ENCODE measurements at places on chromosomes 16 and 17.

- no peak for DNase-seq
These were observed 95.4 kb downstream of the CYLD start for GRCh38 chr16:50837324-50837723.

GRCh38 chr16:55146966-55147365 is 177.0 kb upstream of the IRX6 start:
- no peak for DNase-seq

DNA sequence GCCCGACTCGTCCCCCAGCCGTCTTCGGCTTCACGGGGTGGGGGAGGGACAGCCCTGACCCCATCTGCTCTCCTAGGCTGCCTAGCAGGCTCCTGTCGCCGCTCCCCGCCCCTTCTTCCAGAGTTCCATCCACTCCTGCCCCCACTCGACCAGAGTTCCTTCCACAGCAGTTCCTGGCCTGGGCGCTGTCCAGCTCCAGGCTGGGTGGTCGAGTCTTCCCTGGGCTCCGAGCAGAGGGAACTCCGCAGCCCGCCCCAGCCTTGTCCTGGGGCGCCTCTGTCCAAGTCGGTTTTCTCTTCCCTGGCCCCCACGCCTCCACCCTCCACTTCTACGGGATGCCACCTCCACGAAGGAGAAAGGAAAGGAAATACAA is 1.4 kb downstream of the PYY start:
- no peak for DNase-seq

GRCh38 chr16:71629278-71630016 is 3.5 kb downstream of the MARVELD3 start:
- DNase-seq: no peak

- no peak for DNase-seq
These were observed 189.7 kb downstream of the AXIN2 start for GRCh38 chr17:65371702-65372101.

DNA sequence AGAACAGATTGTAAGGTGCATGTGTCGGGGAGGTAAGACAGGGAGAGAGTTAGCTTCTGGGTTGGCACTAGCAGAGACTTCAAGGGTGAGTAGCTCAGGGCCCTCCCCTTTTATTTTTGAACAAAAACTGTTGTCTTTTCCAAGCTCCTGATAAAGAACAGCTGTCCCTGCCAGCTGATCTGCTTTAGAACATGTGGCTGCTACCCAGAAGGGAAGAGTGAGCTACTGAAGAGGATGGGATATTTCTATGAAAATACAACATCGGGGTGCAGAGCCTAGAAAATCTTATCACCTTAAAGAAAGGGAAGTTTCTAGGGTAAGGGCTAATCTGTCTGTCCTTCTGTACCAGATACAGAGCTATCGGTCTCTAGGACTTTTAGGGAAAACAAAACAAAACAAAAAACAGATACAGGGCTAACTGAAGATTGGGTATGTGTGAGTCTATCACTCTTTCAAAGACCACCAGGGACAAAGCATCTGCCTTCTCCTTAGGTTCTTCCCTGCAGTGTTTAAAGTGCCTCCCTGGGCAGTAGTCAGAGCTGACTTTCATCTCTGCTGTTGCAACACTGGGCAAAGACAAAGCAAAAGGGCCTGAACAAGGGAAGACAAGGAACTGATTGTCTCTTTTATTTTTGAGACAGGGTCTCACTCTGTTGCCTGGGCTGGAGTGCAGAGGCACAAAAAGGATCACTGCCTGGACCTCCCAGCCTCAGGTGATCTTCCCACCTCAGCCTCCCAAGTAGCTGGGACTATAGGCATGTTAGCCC is 5.0 kb upstream of the DHRS13 start:
- no peak for DNase-seq

GRCh38 chr16:85912211-85912974 is 13.4 kb downstream of the IRF8 start:
- DNase-seq: no peak

- DNase-seq: no peak
These were observed 118.6 kb downstream of the PRKCA start for GRCh38 chr17:66420961-66421371.

DNA sequence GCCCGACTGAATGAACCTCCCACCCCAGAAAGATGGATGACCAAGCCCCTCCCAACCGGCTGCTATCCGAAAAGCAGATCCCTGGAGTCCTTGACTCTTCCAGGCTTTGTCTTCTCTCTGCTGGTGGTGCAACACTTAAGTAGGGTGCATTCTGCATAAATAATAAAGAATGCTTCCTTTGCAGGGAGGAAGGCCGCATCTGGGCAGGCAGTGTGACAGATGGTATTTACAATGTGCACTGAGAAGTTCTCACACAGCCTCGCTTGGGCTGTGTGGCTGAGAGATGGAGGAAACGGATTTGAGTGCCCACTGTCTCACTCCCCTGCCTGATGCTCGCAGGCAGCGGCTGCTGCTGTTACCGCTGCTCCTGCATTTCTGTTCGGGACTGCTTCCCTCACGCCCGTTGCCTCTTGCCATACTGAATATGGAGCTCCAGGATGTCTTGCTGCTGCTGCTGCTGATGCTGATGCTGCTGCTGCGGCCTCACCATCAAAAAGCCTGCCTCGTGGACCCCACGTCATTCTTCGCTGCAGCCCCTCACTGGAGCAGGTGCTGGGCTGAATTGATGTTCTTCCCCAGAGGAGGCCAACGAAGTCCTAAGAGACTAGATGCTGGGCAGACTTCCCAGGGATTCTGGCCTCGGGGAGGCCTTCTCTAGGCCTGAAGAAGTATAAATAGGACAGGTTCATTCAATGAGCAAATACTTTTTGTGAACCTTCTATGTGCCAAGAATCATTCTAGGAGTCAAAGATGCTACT is 7.1 kb upstream of the RHBDL3 start:
- no peak for DNase-seq
